Activated CD4-positive, alpha-beta T cell treated with anti-CD3 and anti-CD28 coated beads, Interleukin-2, amount 10 ng/mL, durations not matched to agents 7 days and 5 days (primary cell): ENCODE measurements at places on chromosomes 13 and 19.

GRCh38 chr13:21849323-21849722, 178.4 kb downstream of the FGF9 start:
- no peak overlapping the region for H3K27ac ChIP-seq
- DNase-seq, result peak; percentile 11
- no peaks in the 10 kb centered on the region for H3K36me3 ChIP-seq
- H3K4me3 ChIP-seq, result no peak overlapping the region
- H3K27me3 ChIP-seq, result no peaks in the 10 kb centered on the region

DNA sequence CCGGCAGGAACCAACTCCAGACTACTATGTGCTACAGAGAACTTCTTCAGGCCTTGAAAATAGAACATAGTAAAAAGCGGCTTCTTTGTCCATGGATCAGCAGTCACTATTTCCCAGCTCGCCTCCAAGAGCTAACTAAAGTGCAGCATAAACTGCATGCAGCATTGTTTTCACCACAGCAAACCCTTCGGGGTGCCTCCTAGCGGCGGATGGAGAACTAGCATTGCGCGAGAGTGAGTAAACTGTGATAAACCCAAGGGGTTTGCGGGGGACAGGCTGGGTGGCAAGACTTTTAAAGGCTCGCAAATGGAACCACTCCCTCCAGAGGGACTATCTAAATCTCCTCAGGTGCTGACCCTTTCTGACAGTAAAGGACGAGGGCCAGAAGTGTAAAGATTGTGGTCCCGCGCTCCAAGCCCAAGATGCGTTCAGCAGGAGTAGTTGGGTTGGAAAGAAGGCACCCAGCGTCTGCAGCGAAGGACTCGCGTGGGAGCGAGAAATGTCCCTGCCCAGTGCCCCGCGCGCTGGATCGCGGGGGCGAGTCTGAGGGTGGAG, 21.5 kb upstream of the SGCG start:
- peak overlapping the region; percentile 13 for H3K4me3 ChIP-seq
- peak; percentile 7 for DNase-seq
- no peaks in the 10 kb centered on the region for H3K4me1 ChIP-seq
- H3K36me3 ChIP-seq, result no peaks in the 10 kb centered on the region
- no peak overlapping the region for H3K27ac ChIP-seq

DNA sequence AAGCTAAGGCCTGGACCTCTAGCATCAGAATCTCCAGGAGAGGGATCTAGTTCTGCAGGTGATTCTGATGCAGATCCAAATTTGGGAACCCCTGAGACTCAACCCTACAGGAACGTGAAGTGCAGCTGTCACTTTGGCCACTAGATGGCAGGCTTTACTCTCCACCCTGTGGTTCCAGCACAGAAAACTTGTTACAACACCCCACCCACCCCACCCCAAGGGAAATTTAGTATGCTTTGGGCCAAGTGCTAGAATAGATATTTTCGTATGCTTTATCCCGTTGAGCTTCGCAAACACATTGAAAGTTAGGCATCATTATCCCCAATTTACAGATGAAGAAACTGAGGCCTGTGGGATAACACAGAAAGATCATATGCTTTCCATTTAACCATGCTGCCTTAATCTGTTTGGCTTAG, 232.0 kb downstream of the B3GLCT start:
- H3K4me1 ChIP-seq, result no peaks in the 10 kb centered on the region
- peaks cover 3% of the 10 kb centered on the region for H3K27me3 ChIP-seq
- H3K27ac ChIP-seq, result no peak overlapping the region

DNA sequence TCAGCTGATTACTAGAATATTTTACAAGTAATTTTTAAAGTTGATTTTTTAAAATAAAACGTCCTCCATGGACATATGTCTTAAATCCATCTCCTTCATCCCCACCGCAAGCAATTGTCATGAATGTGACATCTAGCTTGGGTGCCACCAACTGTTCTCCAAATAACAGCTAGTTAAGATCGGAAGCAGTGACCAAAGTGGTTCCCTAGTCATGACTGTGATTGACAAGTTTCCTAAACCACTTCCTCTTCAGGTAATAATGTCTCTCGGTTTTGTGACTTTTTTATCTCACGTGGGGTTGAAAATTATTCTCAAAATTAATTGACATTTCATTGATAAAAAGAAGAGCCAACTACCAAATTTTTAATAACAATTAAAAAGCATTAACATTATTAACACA, 135.3 kb upstream of the MIR17HG start:
- peaks cover 5% of the 10 kb centered on the region for H3K4me1 ChIP-seq
- peaks cover 27% of the 10 kb centered on the region for H3K27me3 ChIP-seq
- no peak for DNase-seq
- no peak overlapping the region for H3K4me3 ChIP-seq

DNA sequence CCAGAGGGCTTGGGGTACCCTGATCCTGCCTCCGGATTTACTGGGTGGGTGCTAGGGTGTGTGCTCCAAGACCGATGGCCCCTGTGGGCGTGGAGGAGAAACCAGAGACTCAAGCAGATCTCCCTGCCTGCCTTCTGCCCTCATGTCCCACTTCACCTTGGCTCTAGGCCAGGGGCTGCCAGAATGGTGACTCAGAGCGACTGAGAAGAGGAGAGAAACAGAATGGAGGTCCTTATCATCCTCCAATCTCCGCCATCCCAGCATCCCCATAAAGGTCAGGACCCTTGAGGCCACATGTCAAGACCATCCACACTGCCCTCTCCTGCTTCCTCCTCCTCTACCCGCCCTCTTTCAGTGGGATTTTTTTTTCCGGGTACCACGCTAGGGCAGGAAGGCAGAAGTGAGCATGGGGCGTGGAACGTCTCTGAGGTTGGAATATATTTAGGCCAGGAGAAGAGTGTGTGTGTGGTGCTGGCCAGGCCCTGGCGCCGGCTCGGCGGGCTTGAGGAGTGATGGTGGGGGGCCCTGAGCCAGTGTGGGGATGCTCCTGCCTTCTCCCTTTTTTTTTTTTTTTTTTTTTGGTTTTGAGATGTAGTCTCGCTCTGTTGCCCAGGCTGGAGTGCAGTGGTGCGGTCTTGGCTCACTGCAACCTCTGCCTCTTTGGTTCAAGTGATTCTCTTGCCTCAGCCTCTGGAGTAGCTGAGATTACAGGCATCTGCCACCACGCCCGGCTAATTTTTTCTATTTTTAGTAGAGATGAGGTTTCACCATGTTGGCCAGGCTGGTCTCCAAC, 22.3 kb downstream of the IER2 start:
- peak overlapping the region; percentile 76 for H3K4me3 ChIP-seq
- no peaks in the 10 kb centered on the region for H3K27me3 ChIP-seq
- peak; percentile 68 for DNase-seq
- peak overlapping the region; percentile 98 for H3K27ac ChIP-seq
- peaks cover 63% of the 10 kb centered on the region for H3K4me1 ChIP-seq

GRCh38 chr19:19134687-19135158, 3.6 kb downstream of the TMEM161A start:
- peaks cover 13% of the 10 kb centered on the region for H3K36me3 ChIP-seq
- H3K4me1 ChIP-seq, result peaks cover 32% of the 10 kb centered on the region

DNA sequence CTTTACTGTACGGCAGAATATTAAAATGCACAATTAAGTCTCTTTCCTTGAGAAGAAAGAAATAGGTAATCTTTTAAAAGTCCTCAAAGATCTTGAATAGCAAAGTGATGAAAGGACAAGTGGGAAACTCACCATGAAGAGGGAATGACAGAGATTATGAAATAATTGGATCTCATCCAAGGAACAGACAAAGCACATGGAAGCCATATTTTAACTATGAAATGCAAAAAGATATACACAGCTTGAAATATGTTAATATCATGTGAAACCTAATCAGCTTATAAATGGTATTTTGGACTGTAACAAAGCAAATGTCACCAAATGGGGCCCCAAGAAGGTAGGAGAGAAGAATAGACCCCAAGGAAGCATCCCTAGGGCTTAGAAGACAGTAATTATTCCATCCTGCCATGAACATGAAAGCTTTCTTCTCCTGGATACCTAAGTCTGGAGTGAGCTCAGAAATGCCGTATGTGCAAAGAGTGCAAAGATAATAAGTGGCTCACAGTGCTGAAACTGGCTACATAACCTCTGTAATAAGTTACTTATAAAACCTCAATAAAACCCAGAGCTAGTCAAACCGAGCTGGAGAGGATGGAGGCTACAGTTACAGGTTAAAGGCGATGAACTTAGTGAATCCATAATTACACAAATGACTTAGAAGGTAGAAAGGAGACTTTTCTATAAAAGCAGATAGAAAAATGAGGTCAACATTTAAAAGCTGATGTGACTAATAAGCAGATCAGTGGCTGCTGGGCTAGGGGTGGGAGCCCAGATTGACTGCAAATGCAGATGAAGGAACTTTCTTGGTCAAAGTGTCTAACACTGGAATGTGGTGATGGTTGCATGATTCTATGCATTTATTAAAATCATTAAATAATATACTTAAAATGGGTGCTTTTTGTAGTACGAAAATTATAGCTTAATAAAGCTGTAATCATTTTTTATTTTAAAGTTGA, 34.4 kb downstream of the DCLK1 start:
- no peak overlapping the region for H3K27ac ChIP-seq
- H3K4me1 ChIP-seq, result no peaks in the 10 kb centered on the region
- H3K4me3 ChIP-seq, result no peak overlapping the region
- H3K36me3 ChIP-seq, result no peaks in the 10 kb centered on the region

GRCh38 chr19:17303940-17304267, 679 bp upstream of the ABHD8 start:
- no peak for DNase-seq
- peaks cover 42% of the 10 kb centered on the region for H3K4me1 ChIP-seq
- peaks cover 3% of the 10 kb centered on the region for H3K36me3 ChIP-seq
- peak overlapping the region; percentile 68 for H3K4me3 ChIP-seq
- H3K27ac ChIP-seq, result no peak overlapping the region
- H3K27me3 ChIP-seq, result no peaks in the 10 kb centered on the region

DNA sequence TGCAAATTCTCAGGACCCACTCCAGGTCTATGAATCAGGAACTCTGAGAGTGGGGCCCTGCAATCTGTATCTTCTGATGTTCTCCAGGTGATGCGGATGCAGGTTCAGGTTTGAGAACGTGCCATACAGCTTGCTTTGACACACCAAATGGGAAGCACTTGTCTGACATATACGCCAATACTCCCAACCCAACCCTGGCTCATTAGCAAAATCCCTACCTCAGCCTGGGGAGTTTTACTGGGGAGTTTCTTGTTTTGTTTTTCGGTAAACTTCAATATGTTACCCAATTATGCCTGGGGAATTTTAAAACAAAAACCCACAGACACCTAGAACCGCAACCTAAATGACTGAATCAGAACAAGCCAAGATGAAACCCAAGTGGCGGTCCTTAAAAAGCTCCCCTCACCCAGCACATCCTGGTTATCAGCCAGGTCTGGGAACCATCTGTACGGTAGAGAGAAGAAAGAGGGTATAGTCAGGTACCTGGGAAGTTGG, 41.2 kb downstream of the ABCC4 start:
- no peaks in the 10 kb centered on the region for H3K27me3 ChIP-seq
- H3K36me3 ChIP-seq, result no peaks in the 10 kb centered on the region
- no peak overlapping the region for H3K27ac ChIP-seq
- no peak for DNase-seq

GRCh38 chr19:12294249-12295158, at the start of gene ZNF44:
TSS of gene ZNF44 (minus strand) at chr19:12294883. CDS start at chr19:12294694, 189 bp downstream.
- peaks cover 51% of the 10 kb centered on the region for H3K36me3 ChIP-seq
- H3K4me1 ChIP-seq, result peaks cover 38% of the 10 kb centered on the region
- H3K4me3 ChIP-seq, result peak within 1 kb of the TSS; percentile 99
- peak; percentile 98 for DNase-seq
- peak within 1 kb of the TSS; percentile 99 for H3K27ac ChIP-seq
- no peaks in the 10 kb centered on the region for H3K27me3 ChIP-seq

DNA sequence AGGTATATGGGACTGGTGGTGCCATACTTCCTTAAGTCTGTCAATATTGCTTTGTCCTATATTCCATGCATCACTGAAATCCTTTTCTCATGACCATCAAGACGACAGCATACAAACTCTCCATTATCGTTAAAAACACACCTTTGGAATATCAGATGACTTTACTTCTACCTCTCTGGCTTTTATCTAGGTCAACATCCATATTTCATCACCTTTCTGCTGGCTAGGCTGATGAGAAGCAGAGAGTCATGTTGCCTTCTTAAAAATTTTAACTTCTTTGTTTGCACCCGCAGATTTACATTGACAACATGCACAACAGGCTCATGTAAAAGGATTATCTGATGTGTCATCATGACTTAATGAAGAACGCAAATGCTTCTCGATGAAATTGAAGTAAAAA, 771.4 kb downstream of the OLFM4 start:
- H3K4me3 ChIP-seq, result no peak overlapping the region
- no peak overlapping the region for H3K27ac ChIP-seq
- no peaks in the 10 kb centered on the region for H3K36me3 ChIP-seq
- no peak for DNase-seq
- H3K27me3 ChIP-seq, result no peaks in the 10 kb centered on the region
